ENCODE measurements at places on chromosomes 1 and 21.

DNA sequence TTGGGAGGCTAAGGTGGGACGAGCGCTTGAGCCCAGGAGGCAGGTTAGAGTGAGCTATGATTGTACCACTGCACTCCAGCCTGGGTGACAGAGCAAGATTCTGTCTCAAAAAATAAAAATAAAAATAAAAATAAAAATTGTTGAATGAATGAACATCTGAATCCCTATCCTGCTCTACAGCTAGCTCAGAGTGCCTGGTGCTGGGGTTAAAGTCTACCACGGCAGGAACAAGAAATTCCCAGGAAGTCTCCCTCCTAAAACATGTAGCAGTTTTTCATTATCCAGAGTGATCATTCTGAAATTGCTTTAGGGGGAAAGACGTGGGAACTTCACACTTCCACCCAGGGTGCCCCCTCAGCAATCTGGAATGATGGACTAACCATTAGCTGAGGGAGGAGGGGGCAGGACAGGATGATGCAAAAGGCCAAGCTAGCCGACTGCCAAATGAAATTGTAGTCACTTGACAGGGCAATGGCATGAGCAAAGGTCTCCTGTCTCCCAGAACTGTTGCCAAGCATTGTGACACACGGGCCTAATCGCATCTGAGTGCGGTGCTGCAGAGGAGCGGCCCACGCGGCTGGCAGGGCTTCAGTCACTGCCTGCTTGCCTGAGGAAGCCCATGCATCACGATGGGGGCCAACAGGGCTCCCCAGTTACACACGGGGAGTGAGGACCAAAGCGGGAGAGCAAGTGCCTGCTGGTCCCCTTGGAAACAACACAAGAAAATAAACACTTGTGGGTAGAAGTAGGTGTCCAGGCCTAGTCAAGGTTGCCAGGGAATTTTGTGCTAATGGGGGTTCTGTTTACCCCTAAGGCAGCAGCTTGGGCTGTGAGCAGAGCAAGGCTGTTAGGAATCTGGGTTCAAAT is 85.7 kb downstream of the NENF start:
- DNase-seq = peak; percentile 48

GRCh38 chr1:108831225-108831624 is 25.7 kb downstream of the AKNAD1 start:
- DNase-seq = no peak

DNA sequence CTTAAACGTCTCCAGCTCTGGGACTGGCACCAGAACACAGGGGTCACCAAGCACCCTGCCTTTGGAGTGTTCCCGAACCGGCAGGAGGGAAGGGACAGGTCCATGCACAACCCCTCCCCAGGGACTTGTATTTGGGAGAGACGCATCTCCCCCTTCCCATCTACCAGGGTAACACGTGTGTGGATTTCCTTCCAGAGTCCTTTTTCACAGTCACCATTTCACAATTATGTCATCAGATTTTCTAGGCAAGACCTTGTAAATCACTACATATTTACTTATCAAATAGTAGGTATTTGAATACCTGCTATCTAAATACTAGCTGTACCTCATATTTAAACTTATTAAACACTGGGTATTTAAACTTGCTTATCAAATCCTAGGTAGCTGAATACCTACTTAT is 57.4 kb upstream of the AJAP1 start:
- no peak for DNase-seq

DNA sequence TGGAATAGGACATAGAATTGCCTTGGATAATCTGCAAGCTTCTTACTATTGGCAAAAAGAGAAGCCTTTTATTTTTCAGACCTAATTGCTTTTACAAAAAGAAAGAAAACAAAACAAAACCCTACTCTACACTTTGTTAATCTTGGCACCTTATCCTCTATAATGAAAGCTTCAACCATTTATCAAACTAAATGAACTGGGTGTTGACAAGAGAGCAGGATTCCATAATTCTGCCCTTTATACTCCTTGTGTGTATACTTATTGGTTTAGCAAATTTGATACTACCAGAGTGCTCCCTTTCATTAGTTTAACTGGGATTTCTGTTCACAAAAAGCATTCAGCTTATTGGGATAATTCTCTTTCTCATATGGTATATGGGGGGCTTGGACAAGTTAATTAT is 3.0 kb upstream of the TMCC2 start:
- no peak for DNase-seq

DNA sequence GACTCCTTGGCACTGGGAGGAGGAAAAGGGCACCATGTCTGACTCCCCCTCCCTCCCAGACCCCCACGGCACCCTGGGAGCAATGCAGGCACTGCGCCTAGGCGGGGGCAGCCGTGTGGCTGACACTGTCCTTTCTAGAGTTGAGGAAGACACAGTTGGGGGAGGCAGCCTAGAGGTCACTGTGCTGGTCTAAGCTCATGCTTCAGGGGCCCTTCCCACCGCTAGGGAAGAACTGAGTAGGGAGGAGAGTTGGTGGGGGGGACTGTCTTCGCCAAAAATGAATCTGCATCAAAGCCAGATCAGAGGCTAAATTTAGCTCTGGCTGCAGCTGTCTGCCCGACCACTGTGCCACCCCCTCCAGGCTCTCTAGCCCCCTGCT is 3.4 kb downstream of the SEMA6C start:
- DNase-seq = no peak

DNA sequence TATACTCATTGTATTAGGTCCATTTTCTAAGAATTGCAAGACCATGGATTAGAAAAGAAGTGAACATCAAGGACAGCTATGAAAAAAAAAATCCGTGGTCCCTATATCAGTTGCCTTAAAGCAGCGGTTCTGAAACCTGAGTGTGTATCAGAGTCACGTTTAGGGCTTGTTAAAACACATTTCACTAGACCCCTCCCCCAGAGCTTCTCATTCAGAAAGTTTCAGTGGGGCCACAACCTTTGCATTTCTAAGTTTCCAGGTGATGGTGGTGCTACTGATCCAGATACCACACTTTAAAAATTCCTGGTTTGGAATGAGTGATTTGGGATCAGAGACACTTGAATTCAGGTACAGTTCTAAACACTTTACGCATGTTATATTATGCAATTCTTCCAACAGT is 96.1 kb upstream of the PRMT6 start:
- no peak for DNase-seq

Measured in common myeloid progenitor, CD34-positive (primary cell).